CD4-positive, alpha-beta T cell (primary cell): ENCODE measurements at places on chromosomes 5 and 9.

- no peaks in the 10 kb centered on the region for H3K36me3 ChIP-seq
- no peak for DNase-seq
- H3K27ac ChIP-seq = no peak overlapping the region
- no peak overlapping the region for H3K4me3 ChIP-seq
These were observed 8.2 kb downstream of the CERCAM start for GRCh38 chr9:128428644-128429512.

GRCh38 chr9:35000535-35001284 lies 11.2 kb downstream of the DNAJB5 start:
- no peak for DNase-seq
- no peaks in the 10 kb centered on the region for H3K4me1 ChIP-seq
- H3K27ac ChIP-seq = no peak overlapping the region
- H3K4me3 ChIP-seq = no peak overlapping the region
- no peaks in the 10 kb centered on the region for H3K27me3 ChIP-seq

DNA sequence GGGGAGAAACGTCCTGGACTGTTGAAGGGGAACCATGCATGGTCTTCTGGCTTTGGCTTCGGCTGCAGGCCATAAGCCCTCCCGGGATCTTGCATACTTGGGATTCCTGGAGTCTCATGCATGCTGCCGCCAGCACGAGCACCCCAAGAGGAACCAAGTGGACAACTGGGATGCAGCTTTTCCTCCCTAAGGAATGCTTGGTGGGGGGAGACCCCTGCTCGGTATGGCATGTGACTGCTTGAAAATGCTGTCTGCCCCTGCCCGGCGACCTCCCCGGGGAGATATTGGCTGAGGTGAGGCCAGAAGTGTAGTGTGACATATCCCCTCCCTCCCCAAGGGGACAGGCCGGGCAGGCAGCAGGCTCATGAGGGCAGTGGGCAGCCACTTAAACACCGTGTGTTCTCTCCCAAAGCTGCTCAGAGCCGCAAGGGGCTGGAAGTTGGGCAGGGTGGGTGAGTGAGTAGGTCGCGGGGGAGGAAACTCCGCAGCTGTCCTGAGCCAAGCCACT lies 15.7 kb downstream of the TMEM171 start:
- no peaks in the 10 kb centered on the region for H3K36me3 ChIP-seq
- H3K27ac ChIP-seq = no peak overlapping the region
- no peak overlapping the region for H3K4me3 ChIP-seq

- H3K4me1 ChIP-seq = no peaks in the 10 kb centered on the region
- H3K36me3 ChIP-seq = no peaks in the 10 kb centered on the region
- H3K27me3 ChIP-seq = no peaks in the 10 kb centered on the region
These were observed 63.6 kb downstream of the PPIC start for GRCh38 chr5:122972877-122973276.

DNA sequence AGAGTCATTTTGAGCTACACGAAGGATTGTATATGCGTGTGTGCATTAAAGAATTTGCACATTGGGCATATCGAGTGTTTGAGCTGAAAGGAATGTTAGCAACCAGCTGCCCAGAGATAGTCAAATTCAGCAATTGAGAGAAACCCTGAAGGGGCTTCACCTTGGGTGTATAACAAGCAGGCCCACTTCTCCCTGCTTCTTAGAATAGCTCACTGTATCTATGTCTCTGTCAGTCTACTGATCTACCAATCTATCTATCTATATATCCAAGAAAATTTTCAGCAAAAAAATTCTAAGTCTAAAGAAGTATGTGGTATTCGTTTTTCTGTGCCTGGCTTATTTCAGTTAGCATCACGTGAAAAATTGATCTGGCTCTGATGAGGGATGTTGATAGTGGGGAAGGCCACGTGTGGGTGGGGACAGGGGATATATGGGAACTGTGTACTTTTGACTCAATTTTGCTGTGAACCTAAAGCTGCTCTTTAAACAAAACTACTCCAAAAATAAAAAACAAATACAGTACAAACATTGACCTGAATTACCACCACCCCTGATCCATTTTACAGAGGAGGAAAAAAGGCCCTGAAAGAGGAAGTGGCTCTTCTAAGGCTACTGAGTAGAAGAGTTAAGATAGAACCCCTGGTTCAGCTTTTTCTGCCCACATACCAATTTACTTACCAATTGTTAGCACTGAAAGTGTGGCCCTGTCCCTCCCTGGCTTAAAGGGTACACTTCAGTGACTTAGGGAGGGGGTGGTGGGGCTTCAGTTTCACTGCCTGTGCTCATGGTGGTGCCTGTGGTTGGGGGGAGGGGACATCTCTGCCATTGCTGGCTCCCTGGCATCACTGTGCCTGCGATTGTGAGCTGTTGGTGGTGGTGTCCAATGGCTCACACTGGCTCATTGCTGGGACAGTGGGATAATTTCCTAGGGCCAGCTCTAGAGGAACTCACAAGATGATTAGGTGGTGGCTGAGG lies 141.8 kb downstream of the DOCK2 start:
- H3K4me1 ChIP-seq = no peaks in the 10 kb centered on the region
- DNase-seq = no peak
- H3K36me3 ChIP-seq = peaks cover 56% of the 10 kb centered on the region
- H3K27me3 ChIP-seq = no peaks in the 10 kb centered on the region
- H3K27ac ChIP-seq = no peak overlapping the region

- H3K36me3 ChIP-seq = no peaks in the 10 kb centered on the region
- H3K27me3 ChIP-seq = no peaks in the 10 kb centered on the region
- no peak for DNase-seq
- no peaks in the 10 kb centered on the region for H3K4me1 ChIP-seq
- no peak overlapping the region for H3K27ac ChIP-seq
These were observed 110.5 kb upstream of the EQTN start for GRCh38 chr9:27407491-27407890.

DNA sequence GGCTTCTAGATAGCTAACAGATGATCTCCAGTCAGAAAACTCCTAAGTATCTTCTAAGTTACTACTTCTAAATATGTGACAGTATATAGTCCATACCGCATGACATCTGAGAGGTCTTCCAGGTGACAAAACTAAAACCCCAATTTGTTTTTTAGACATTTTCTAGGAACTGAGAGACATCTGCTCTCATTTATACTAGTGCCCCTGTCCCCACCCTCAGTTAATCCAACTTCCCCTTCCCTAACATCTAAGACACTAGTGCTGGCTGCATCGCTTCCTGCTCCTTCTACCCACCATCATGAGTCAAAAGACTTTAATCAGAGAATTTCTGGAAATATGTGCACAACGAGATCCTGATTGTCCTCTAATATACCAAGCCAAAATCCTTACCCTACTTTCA lies 37.9 kb downstream of the FBXW11 start:
- peaks cover 2% of the 10 kb centered on the region for H3K36me3 ChIP-seq
- peaks cover 8% of the 10 kb centered on the region for H3K4me1 ChIP-seq
- DNase-seq = no peak
- H3K4me3 ChIP-seq = no peak overlapping the region
- H3K27ac ChIP-seq = no peak overlapping the region

DNA sequence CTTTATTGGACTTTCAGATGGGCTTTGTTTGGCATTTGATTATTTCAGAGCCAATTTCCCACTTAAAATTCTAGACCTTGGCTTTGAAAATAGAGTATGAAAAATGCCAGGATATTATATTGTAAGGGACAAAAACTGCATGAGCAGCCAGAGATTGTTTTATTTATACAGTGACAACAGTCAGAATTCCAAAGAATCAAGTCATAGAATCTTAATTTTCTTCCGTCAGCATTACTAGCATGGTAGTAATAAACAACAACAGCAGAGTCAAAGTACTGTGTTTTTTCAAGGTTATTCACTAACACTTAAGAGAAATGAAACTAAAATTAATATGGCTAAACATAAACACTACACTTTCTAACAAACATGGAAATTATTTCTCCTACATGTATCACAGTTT lies 52.2 kb downstream of the MLLT3 start:
- no peaks in the 10 kb centered on the region for H3K36me3 ChIP-seq
- H3K4me1 ChIP-seq = no peaks in the 10 kb centered on the region
- DNase-seq = no peak
- H3K27me3 ChIP-seq = no peaks in the 10 kb centered on the region
- H3K4me3 ChIP-seq = no peak overlapping the region

DNA sequence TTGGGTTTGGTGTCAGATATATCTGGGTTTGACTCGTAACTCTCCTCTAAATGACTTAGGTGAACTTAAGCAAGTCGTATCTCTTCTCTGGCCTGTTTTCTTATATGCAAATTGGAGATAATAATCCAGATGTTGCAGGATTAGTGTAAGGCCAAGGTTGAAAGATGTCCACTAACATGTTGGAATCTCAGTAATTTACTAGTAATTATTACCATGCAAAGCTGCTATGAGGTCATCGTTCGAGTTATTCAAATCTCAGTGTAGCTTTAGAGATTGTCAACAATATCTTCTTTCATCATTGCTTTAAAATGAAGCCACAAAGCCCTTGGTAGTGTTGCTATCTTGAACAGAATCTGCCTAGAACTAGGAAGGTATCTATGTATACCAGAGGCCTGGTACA lies 437.7 kb upstream of the KLF4 start:
- no peak overlapping the region for H3K27ac ChIP-seq
- no peaks in the 10 kb centered on the region for H3K27me3 ChIP-seq
- no peak for DNase-seq
- H3K36me3 ChIP-seq = no peaks in the 10 kb centered on the region

DNA sequence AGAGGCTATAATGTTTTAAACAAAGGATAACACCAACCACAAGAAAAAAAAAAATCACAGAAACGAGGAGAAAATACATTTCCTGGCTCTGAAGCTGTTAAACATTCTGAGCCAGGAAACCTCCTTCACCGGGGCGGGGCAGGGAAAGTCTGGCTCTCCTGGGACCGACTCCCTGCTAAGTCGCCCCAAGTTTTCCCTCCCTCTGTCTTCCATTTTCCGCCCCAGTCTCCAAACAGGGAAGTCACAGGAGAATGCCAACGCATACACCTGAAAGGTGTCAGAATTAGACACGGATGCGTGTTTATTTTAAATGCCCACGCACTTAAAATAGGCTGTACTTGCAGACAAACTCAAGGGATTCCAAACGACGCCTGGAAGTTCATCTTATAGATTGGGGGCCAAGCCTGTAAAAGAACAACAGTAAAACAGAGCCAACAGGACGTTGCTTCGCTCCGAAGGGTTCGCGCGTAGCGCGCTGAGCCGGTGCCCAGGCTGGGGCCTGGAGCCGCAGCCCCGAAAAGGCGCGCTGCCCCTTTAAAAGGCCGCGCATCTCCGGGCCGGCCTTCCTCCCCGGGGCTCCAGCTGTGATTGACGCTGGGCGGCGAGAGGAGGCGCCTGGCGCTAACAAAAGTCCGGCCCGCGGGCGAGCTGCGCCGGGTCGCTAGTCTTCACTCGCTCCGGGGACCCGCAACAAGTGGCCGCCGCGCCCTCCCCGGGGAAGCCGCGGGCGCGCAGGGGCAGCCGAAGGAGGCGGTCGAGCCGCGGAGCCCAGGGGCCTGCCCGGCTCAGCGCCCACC lies at the start of gene FBXL7:
TSS of gene FBXL7 (plus strand) at position 653 of the 797 bp plus-strand sequence.
- H3K27ac ChIP-seq = no peak within 1 kb of the TSS
- H3K4me3 ChIP-seq = no peak within 1 kb of the TSS
- no peaks in the 10 kb centered on the region for H3K36me3 ChIP-seq
- no peaks in the 10 kb centered on the region for H3K4me1 ChIP-seq

- no peak for DNase-seq
- no peak overlapping the region for H3K4me3 ChIP-seq
- no peaks in the 10 kb centered on the region for H3K36me3 ChIP-seq
- H3K4me1 ChIP-seq = no peaks in the 10 kb centered on the region
These were observed 79.2 kb upstream of the SPRY4 start for GRCh38 chr5:142404046-142404477.

- DNase-seq = no peak
- H3K27ac ChIP-seq = no peak overlapping the region
- no peak overlapping the region for H3K4me3 ChIP-seq
These were observed 65.0 kb downstream of the FBXL7 start for GRCh38 chr5:15564957-15565356.

DNA sequence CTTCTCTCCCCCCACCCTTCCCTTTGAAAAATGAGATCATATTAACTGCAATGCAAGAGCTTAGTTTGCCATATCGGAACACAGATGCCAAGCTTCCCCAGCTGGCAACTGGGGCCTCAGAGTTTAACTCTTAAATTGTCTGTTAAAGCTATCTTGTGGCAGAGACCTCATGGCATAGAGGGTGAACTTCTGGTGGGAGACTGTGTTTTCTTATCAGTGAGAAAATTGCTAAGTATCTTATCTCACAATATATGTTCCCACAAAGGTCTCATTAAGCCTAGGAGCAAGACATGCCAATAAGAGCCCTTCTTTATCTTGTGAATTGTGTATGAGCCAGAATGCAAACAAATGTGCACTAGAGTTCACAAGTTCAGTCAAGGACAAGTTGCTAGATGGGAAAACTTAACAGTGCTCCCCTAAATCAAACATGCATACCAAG lies 12.3 kb downstream of the NFIB start:
- DNase-seq = no peak
- no peak overlapping the region for H3K27ac ChIP-seq
- no peaks in the 10 kb centered on the region for H3K36me3 ChIP-seq
- H3K4me3 ChIP-seq = no peak overlapping the region

GRCh38 chr5:161900981-161901380 lies 53.1 kb downstream of the GABRA1 start:
- H3K27ac ChIP-seq = no peak overlapping the region
- DNase-seq = no peak
- H3K4me3 ChIP-seq = no peak overlapping the region
- H3K4me1 ChIP-seq = no peaks in the 10 kb centered on the region
- no peaks in the 10 kb centered on the region for H3K27me3 ChIP-seq

DNA sequence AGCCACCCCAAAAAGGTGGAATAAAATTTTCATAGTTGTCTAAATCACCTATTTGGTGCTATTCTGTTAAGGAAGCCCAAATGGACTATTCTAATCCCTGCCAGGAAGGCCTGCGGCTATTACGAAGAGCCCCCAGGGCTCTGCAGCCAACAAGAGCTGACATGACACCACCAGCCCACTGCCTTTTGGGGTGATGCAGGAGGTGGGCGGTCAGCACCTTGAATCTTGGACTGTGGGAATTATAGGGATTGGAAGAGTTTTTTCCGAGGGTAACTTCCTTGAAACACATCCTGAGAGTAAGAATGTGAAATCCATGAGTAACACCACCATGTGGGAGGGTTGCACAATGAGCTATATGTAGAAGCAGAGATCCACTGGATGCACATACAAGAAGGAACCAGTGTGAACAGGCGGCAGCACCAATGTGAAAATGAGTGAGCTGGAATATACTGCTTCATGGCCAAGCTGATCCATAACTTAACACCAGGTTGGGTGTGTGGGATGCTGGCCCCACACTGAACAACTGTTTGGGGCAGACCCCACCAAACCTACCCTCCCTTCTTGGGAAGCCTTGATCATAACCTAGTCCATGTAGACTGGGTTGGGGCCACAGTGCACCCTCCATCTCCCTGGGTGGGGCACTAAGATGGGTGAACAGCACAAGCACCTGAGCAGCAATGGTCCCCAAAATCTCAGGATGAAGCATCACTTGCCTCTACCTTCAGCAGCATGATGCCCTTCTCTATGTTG lies 239.0 kb downstream of the FSTL4 start:
- H3K27me3 ChIP-seq = no peaks in the 10 kb centered on the region
- no peak overlapping the region for H3K4me3 ChIP-seq
- no peaks in the 10 kb centered on the region for H3K4me1 ChIP-seq
- H3K27ac ChIP-seq = no peak overlapping the region
- no peak for DNase-seq

- H3K27ac ChIP-seq = no peak overlapping the region
- no peaks in the 10 kb centered on the region for H3K27me3 ChIP-seq
- H3K4me3 ChIP-seq = no peak overlapping the region
- no peak for DNase-seq
- H3K4me1 ChIP-seq = no peaks in the 10 kb centered on the region
- H3K36me3 ChIP-seq = no peaks in the 10 kb centered on the region
These were observed 24.5 kb upstream of the DPYSL3 start for GRCh38 chr5:147534172-147534951.
